ENCODE measurements at places on chromosomes 6 and 20.

DNA sequence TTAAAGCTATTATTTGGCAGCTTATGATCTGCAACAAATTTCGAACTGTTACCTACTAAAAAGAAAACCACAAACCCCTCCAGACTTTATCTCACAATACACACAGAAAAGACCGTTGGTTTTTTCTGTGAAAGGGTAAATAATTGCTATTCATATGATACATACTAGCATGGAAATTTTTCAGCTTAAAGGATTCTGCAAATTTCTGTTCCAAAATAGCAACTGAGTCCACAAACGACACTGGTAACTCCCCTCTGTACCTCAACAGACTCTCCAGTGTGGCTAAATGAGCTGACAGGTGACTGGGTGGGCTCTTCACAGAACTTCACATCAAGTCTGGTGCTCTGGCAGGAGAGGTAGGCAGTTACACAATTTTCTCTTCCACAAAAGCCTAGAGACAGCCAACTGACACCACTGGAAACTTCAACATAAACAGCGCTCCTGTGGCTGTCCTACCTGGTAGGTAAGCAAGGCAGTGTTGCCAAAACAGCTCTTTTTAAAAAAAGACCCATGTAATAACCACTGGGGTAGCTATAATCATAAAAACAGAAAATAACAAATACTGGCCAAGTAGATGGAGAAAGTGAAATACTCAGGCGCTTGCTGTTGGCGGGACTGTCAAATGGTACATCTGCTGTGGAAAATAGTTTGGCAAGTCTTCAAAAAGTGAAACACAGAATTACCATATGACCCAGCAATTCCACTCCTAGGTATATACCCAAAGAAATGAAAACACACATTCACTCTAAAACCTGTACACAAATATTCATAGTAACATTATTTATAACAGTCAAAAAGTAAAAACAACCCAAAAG is 37.8 kb downstream of the ELOVL5 start:
- no peak for DNase-seq

DNA sequence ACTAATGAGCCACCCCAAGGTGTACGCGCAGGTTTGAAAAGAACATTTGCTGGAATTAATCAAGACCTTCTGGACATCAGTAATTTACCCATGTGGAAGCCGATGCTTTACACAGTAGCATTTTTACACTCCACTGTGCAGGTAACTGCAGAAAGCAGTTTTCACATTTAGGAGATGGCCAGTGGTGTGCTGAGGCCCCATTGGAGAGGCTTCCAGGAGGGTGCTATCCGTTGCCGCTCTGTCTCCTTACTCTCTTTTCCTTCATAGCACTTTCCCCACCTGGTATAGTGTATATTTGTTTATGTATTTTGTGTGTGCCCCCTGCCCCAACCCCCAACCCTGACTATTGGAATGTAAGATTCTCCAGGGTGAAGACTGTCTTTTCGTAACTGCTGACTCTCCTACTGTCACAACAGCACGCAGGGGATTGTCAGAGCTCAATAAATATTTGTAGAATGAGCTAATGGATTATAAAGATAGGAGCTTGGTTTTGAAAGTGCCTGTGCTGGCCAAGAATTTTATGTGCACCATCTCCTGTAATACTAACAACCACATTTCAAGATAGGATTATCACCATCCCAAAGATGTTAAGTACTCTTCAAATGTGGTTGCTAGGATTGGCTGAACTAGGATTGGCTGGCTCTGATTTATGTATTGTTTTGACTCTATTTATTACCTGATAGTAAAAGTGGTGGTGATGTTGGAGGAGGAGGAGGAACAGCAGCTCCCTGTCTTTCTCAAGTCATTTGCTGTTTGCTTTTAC is 74.0 kb upstream of the GLP1R start:
- DNase-seq, result no peak

GRCh38 chr20:6679086-6679485 is 88.4 kb upstream of the BMP2 start:
- no peak for DNase-seq

DNA sequence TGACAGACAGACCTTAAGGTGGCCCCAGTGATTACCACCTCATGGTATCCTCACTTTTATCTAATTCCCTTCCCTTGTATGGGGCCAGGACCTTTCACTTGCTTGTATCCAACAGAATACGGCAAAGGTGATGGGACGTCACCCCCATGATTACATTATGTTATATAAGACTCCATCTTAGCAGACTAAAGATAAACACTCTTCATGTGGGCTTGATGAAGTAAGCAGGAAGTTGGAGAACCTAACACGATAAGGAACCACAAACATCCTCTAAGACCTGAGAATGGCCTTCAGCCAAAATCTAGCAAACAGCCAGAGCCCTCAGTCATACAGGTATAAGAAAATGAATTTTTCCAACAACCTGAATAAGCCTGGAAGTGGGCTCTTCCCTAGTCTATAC is 8.0 kb downstream of the SLC17A3 start:
- no peak for DNase-seq

DNA sequence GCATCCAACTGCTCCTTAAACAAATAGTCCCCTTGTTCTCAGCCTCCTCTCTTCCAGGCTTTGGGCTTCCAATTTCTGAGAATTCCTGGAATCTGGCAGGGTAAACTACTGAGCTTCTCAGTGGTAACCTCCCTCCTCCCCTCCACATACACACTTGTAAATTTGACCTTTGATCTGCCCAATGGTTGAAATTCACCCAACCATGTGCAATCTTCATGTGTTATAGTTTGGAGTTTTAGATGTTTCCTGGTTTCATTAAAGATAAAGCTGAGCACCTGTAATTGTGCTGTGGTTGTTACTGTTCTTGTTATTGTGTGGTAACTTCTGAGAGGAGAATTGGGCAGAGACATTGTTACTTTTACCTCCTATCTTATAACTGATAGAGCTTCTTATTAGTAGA is 328.4 kb downstream of the TPBG start:
- no peak for DNase-seq

- no peak for DNase-seq
Measured at GRCh38 chr6:122184401-122184827, 215.0 kb upstream of the HSF2 start.
